ENCODE measurements at places on chromosomes 7 and 10. TPM values are rescaled to one million over a fixed set of nuclear protein-coding genes. Genes with fewer than 3 reads are reported as not detected.

DNA sequence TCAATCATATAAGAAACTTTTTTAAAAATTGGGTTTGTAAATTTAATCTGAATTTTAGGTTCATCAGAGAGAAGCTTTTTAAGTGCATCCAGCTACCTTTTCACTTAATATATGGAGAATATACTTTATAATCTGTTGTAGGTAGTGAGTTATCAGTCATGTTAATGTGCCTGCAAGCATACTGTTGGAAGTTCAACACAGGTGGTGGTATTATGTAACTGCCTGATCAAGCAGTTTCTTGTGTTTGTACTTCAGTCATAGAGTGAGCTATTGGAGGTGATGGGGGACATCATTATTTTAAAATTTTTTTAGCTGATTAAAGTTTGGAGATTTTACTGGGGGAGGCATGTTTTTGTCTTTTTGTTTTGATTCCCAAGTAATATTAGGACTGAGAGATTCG lies 2.5 kb downstream of the TNKS2 start:
- no peak overlapping the region for H3K4me3 ChIP-seq
- H3K4me1 ChIP-seq = peaks cover 5% of the 10 kb centered on the region
- DNase-seq = no peak
- H3K27ac ChIP-seq = no peak overlapping the region
- peaks cover 2% of the 10 kb centered on the region for H3K36me3 ChIP-seq
- no peaks in the 10 kb centered on the region for H3K27me3 ChIP-seq

GRCh38 chr10:43790147-43790546 lies 141.5 kb upstream of the ZNF32 start:
- DNase-seq = no peak
- H3K27ac ChIP-seq = no peak overlapping the region
- H3K4me1 ChIP-seq = peaks cover 6% of the 10 kb centered on the region
- H3K4me3 ChIP-seq = no peak overlapping the region
- H3K27me3 ChIP-seq = peaks cover 2% of the 10 kb centered on the region
- no peaks in the 10 kb centered on the region for H3K36me3 ChIP-seq

- no peaks in the 10 kb centered on the region for H3K36me3 ChIP-seq
- H3K27me3 ChIP-seq = peaks cover 7% of the 10 kb centered on the region
- no peaks in the 10 kb centered on the region for H3K4me1 ChIP-seq
- no peak overlapping the region for H3K27ac ChIP-seq
- DNase-seq = no peak
These were observed 72.1 kb downstream of the ARMC3 start for GRCh38 chr10:22999942-23000341.

CACUL1 gene
- 23.5 TPM for total RNA-seq

- DNase-seq = no peak
- H3K36me3 ChIP-seq = no peaks in the 10 kb centered on the region
- H3K27me3 ChIP-seq = peaks cover 2% of the 10 kb centered on the region
- no peak overlapping the region for H3K27ac ChIP-seq
- no peaks in the 10 kb centered on the region for H3K4me1 ChIP-seq
These were observed 145.1 kb upstream of the COL1A2 start for GRCh38 chr7:94249631-94250030.

GRCh38 chr7:47026780-47027361 lies 555.0 kb downstream of the TNS3 start:
- no peaks in the 10 kb centered on the region for H3K36me3 ChIP-seq
- no peak overlapping the region for H3K27ac ChIP-seq
- no peak for DNase-seq

ASAH2B gene
- total RNA-seq = 5.0 TPM

- H3K4me3 ChIP-seq = peak within 1 kb of the TSS; percentile 76
- no peaks in the 10 kb centered on the region for H3K4me1 ChIP-seq
- no peaks in the 10 kb centered on the region for H3K36me3 ChIP-seq
- peak; percentile 86 for DNase-seq
- peak within 1 kb of the TSS; percentile 93 for H3K27ac ChIP-seq
- peaks cover 2% of the 10 kb centered on the region for H3K27me3 ChIP-seq
These were observed at the start of gene COMMD3 for GRCh38 chr10:22316286-22317075. Gene COMMD3, plus strand, starts transcription at chr10:22316388. Its CDS starts 30 bp downstream, at chr10:22316418.

CALY gene
- total RNA-seq = not detected

DNA sequence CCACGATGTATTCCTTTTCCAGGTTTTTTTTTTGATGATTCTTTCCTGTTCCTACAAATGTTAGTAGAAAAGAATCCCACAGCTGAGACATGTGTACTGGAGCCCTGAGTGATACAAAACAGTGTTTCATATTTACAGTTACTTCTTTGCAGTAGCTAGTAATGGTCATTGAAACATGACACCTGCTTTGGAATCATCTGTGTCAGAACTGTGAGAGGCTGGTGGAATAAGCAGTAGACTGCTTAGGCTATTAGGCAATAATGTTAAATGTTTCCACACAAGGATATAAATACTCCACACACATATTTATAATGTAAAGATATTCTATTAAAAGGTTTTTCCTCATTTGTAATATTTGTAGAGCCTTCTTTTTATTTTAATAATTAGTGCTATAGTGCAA lies 394.0 kb downstream of the THSD7A start:
- H3K4me1 ChIP-seq = no peaks in the 10 kb centered on the region
- peak; percentile 7 for DNase-seq
- no peaks in the 10 kb centered on the region for H3K27me3 ChIP-seq

DNA sequence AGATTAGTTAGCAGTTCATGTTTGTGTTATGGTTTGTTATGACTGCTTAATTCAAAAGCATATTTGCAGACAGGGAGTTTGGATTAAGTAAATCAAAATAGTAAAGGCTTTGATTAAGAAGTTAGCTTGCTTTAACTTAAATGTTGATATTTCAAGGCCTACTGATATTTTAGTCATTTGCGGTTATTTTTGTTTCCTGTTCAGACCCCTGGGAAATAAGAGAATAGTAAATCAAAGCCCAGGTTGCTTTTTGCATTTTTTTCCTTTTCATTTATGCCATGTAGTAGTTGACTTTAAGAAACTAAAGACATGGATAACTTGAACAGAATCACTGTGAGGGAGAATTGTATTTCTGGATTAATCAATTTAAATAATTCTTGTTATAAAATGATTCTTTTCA lies 77.3 kb downstream of the HDAC9 start:
- no peaks in the 10 kb centered on the region for H3K36me3 ChIP-seq
- DNase-seq = no peak
- no peak overlapping the region for H3K4me3 ChIP-seq
- H3K4me1 ChIP-seq = no peaks in the 10 kb centered on the region

- peaks cover 16% of the 10 kb centered on the region for H3K27me3 ChIP-seq
- no peaks in the 10 kb centered on the region for H3K36me3 ChIP-seq
- H3K4me3 ChIP-seq = peak overlapping the region; percentile 5
These were observed 39.1 kb upstream of the PARD3 start for GRCh38 chr10:34854147-34854601.

- no peaks in the 10 kb centered on the region for H3K27me3 ChIP-seq
- no peaks in the 10 kb centered on the region for H3K36me3 ChIP-seq
- H3K27ac ChIP-seq = no peak overlapping the region
- DNase-seq = no peak
These were observed 88.7 kb downstream of the PIP4K2A start for GRCh38 chr10:22625516-22626290.

DNA sequence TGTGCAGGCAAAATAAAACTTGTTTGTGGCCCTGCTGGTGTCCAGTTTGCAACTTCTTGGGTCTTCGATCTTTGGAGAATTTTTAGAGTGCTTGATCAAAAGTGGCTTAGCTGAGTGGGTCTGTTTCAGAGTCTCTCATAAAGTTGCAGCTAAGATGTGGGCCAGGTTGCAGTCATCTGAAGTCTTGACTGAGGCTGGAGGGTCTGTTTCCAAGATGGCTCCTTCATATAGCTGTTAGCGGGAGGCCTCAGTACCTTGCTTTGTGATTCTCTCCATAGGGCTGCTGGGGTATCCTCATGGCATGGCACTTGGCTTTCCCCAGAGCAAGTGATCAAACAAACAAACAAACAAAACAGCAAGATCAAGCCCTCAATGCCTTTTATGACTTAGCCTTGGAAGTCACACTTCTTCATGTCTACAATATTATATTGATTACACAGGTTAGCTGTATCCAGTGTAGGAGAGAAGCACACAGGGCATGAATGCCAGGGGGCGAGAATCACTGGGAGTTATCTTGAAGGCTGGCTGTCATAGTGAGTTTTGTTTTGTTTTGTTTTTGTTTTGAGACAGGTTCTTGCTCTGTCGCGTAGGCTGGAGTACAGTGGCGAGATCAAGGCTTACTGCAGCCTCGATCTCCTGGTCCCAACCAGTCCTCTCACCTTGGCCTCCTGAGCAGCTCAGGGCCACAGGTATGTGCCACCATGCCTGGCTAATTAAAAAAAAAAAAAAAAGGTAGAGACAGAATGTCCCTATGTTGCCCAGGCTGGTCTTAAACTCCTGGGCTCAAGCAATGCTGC lies 10.2 kb downstream of the CYP26A1 start:
- H3K4me1 ChIP-seq = 0 out of 2 replicates have a peak, but pooled peaks cover 2% of the 10 kb centered on the region
- no peak for DNase-seq
- H3K27ac ChIP-seq = no peak overlapping the region
- no peak overlapping the region for H3K4me3 ChIP-seq
- no peaks in the 10 kb centered on the region for H3K36me3 ChIP-seq

DNA sequence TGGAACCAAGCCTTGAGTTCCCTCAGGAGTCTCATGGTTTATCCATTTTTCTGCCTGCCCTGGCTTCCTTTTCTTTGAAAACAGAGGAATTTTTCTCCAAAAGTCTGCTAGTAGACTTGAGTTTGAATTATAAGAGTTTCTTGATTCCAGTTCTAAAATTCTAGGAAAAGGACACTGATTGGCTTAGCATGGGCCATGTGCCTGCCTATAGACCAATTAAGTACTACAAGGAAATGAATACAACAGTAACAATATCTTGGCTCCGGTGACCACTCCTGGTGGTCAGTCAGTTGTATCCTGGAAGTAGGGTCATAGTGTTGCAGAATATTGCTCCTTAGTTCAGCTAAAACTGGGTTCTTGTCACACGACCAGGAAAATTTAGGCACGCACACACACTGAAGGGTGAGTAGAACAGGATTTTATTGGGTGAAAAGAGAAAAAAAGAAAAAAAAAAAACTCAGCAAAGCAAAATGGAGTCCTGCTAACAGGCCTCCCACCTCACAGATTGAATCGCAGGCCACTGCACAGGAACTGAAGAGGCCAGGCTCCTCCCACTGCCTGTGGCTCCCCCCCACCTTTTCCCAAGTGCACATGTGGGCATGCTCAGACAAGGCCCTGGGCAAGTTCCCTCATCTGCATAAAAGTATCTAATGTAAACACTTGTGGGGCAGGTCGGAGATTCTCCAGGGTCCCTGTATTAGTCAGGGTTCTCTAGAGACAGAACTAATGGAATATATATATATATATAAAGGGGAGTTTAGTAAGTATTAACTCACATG lies 155.1 kb downstream of the LYZL1 start:
- no peak overlapping the region for H3K27ac ChIP-seq
- peak; percentile 25 for DNase-seq
- H3K36me3 ChIP-seq = peaks cover 2% of the 10 kb centered on the region

- no peak overlapping the region for H3K4me3 ChIP-seq
- no peaks in the 10 kb centered on the region for H3K36me3 ChIP-seq
- DNase-seq = no peak
- peaks cover 4% of the 10 kb centered on the region for H3K4me1 ChIP-seq
- H3K27me3 ChIP-seq = no peaks in the 10 kb centered on the region
These were observed 12.0 kb upstream of the AGR2 start for GRCh38 chr7:16816824-16817223.

ACTR3C gene
- not detected for total RNA-seq

- no peaks in the 10 kb centered on the region for H3K27me3 ChIP-seq
- H3K36me3 ChIP-seq = no peaks in the 10 kb centered on the region
- DNase-seq = no peak
- H3K4me3 ChIP-seq = no peak overlapping the region
These were observed 128.0 kb downstream of the ELAPOR2 start for GRCh38 chr7:86931439-86931838.

SPDYE11 gene
- total RNA-seq = not detected

GRCh38 chr7:158286210-158286609 lies 301.4 kb downstream of the PTPRN2 start:
- H3K4me1 ChIP-seq = no peaks in the 10 kb centered on the region
- H3K27me3 ChIP-seq = no peaks in the 10 kb centered on the region
- DNase-seq = no peak
- H3K36me3 ChIP-seq = no peaks in the 10 kb centered on the region

- DNase-seq = no peak
- peaks cover 8% of the 10 kb centered on the region for H3K36me3 ChIP-seq
- H3K27me3 ChIP-seq = no peaks in the 10 kb centered on the region
- H3K4me1 ChIP-seq = 0 out of 2 replicates have a peak, but pooled peaks cover 2% of the 10 kb centered on the region
These were observed 115.8 kb downstream of the CTTNBP2 start for GRCh38 chr7:117757440-117757839.

SPRN gene
- 0.36 TPM for total RNA-seq
